Right atrium auricular region (tissue), 2 donors: ENCODE measurements at places on chromosomes 11 and 22.

- H3K4me3 ChIP-seq, result no peak overlapping the region
- no peaks in the 10 kb centered on the region for H3K36me3 ChIP-seq
- H3K4me1 ChIP-seq, result no peaks in the 10 kb centered on the region
- no peaks in the 10 kb centered on the region for H3K27me3 ChIP-seq
- peak; percentile 28 for DNase-seq
Measured at GRCh38 chr22:19832476-19833108, 22.1 kb downstream of the GNB1L start.

DNA sequence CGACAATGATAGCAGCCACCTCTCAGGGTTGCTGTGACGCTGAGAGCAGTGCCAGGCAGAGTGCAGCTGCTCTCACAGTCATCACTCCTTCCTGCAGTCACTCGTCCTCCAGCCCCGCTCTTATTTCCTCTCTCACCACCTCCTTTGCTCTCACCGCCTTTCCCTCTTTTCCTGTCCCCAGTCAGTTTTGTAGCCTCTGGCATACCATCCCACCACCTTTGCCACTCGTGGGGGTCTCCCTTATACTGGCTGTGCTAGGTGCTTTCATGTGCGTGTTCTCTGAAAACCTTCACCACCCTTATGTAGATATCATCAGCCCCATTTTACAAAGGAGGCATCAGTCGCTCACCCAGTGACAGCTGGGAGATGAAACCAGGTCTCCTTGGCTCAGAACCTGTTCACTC is 19.3 kb upstream of the ST3GAL4 start:
- no peaks in the 10 kb centered on the region for H3K27me3 ChIP-seq
- peak overlapping the region; percentile 17 for H3K27ac ChIP-seq
- no peak overlapping the region for H3K4me3 ChIP-seq
- no peaks in the 10 kb centered on the region for H3K4me1 ChIP-seq
- no peaks in the 10 kb centered on the region for H3K36me3 ChIP-seq

- H3K27me3 ChIP-seq, result no peaks in the 10 kb centered on the region
- H3K4me1 ChIP-seq, result no peaks in the 10 kb centered on the region
- no peak for DNase-seq
- H3K36me3 ChIP-seq, result peaks cover 88% of the 10 kb centered on the region
Measured at GRCh38 chr11:68798221-68798813, 43.4 kb downstream of the CPT1A start.

DNA sequence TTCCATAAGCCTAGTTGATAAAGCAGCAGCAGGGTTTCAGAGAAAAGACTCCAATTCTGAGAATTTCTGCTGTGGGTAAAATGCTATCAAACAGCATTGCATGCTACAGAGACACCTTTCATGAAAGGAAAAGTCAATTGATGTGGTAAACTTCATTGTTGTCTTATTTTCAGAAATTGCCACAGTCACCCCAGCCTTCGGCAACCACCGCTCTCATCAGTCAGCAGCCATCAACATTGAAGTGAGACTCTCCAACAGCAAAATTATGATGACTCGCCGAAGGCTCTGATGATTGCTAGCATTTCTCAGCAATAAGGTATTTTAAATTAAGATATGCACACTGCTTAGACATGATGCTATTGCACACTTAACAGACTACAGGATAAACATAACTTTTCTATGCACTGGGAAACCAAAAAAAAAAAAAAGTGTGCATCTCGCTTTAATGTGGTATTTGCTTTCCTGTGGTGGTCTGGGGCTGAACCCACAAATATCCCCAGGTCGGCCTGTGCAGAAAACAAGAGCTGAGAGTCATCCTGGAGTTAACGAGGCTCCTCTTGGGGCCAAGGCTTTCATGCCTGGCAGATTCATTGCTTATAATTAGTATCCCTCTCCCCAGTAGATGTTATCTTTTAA is 192.1 kb downstream of the CTTN start:
- no peak overlapping the region for H3K27ac ChIP-seq
- H3K4me1 ChIP-seq, result no peaks in the 10 kb centered on the region
- DNase-seq, result no peak
- H3K36me3 ChIP-seq, result no peaks in the 10 kb centered on the region
- H3K27me3 ChIP-seq, result no peaks in the 10 kb centered on the region
- no peak overlapping the region for H3K4me3 ChIP-seq

DNA sequence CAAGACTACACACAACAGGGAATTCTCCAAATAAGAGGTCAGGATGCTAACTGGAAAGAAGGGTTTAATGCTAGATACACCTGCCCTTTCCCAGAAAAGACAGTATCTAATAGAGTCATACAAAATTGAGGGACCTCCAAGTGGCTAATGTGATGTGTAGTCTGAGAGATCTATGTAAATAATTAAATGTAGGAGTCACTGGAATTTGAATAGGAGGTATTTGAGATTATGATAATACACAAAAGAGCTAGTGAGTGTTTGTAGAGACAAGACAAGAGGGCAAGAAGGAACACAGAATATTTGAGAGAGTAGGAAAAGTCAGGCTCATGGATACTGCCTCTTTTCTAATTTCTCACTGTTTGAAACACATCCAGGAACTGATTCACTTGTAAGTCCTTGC is 15.5 kb upstream of the INSC start:
- no peaks in the 10 kb centered on the region for H3K4me1 ChIP-seq
- no peaks in the 10 kb centered on the region for H3K36me3 ChIP-seq
- DNase-seq, result no peak
- H3K27ac ChIP-seq, result no peak overlapping the region
- H3K4me3 ChIP-seq, result no peak overlapping the region
- no peaks in the 10 kb centered on the region for H3K27me3 ChIP-seq

DNA sequence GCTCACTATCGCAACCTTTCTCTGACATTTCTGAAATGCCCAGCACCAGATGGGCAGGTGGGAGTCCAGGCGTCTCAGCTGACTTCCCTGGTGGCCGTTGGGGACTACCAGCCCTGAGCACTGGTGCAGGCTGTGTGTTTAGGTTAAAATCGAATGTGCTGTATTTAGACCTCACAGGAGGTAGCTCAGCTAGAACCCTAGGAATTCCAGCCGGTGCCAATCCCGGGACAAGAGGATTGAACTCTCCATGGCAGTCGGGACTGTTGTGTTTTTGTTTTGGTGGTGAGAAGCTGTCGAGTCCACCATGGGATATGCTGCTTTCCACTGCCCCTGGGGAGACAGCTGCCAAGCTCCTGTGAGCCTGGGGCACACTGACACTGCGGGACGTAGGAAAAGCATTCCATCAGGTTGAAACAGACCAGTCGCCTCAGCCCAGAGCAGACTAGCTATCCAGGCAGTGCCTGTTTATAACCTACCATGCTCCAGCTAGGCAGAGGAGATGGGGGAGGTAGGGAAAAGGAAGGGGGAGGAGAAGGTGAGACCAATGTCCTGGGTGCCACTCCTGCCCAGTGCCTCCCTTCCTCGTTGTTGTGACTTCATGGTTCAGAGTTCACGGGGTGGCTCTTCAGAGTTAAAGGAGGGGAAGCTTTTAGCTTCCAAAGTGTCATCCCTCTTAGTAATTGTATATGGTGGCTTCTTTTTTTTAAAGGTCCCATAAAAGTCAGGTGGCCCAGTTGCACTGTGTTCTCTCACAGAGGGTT is 53.0 kb downstream of the MICAL2 start:
- no peaks in the 10 kb centered on the region for H3K27me3 ChIP-seq
- peaks cover 9% of the 10 kb centered on the region for H3K36me3 ChIP-seq
- no peaks in the 10 kb centered on the region for H3K4me1 ChIP-seq
- DNase-seq, result peak; percentile 70
- no peak overlapping the region for H3K4me3 ChIP-seq

GRCh38 chr11:118437208-118438125 is 1.2 kb downstream of the KMT2A start:
- peak overlapping the region; percentile 99 for H3K4me3 ChIP-seq
- no peaks in the 10 kb centered on the region for H3K27me3 ChIP-seq
- DNase-seq, result no peak
- H3K36me3 ChIP-seq, result no peaks in the 10 kb centered on the region

GRCh38 chr22:46914916-46915894 is 152.8 kb downstream of the TBC1D22A start:
- no peaks in the 10 kb centered on the region for H3K4me1 ChIP-seq
- H3K27me3 ChIP-seq, result no peaks in the 10 kb centered on the region
- no peak overlapping the region for H3K27ac ChIP-seq
- no peak overlapping the region for H3K4me3 ChIP-seq

DNA sequence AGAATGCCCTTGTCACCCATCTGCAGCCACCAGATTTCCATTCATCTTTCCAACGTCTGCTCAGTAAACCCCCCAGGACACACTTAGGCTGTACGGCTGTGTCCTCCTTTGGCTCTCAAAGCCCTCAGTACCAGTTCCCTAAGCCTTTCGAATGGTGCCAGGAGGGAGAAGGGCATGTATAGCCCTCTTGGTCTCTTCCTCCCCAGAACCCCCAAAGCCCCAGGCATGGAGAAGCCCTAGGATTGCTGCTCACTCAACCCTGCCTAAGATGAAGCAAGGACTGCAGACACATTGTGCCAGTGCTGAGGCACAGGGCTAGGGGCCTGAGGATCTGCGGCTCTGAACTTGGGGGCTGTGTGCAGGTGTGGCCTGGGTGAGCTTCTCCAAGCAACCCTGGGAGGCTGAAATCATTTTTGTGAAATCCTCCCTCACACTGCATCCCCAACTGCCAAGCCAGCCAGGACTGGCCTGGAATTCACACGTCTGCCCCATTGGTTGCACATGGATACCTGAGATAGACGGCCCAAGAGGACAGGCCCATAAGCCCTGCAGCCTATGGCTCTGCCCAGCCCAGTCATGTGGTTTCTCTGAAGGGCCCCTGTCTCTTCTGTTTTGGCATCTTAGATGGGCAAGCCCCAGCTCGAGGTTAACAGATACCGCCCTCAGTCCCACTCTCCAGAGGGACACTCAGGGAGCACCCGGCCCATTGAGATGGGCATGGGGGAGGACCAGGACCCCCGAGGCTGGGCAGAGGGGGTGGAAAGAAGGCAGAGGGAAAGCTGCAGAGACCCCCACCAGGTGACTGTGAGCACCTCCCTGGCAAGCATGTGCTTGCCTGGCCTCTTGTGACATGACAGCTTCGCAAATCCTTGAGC is 34.0 kb downstream of the KCNQ1OT1 start:
- H3K4me1 ChIP-seq, result no peaks in the 10 kb centered on the region
- H3K27me3 ChIP-seq, result no peaks in the 10 kb centered on the region
- DNase-seq, result peak; percentile 40
- no peak overlapping the region for H3K27ac ChIP-seq
- no peaks in the 10 kb centered on the region for H3K36me3 ChIP-seq
- no peak overlapping the region for H3K4me3 ChIP-seq

GRCh38 chr11:35106595-35106994 is 32.4 kb upstream of the CD44 start:
- H3K27me3 ChIP-seq, result no peaks in the 10 kb centered on the region
- H3K4me1 ChIP-seq, result no peaks in the 10 kb centered on the region

DNA sequence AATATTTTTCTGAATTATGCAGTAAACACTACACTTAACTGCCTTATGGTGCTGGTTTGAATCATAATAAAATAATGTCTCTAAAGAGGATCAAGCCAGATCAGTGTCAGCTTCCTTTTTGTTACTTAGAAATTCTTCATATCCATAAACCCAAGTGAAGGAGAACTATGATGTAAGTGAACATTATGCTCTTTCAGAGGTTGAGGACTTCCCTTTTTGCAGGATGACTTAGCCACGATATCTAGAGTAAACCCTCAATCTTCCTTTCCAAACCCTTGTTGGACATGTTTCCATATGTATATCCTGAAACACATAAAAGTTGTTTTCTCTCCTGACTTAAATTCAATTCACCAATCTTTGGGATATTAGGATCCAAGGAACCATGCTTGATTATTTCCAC is 19.1 kb downstream of the OR8D1 start:
- DNase-seq, result no peak
- H3K4me3 ChIP-seq, result no peak overlapping the region
- H3K36me3 ChIP-seq, result no peaks in the 10 kb centered on the region
- H3K27me3 ChIP-seq, result no peaks in the 10 kb centered on the region
- H3K4me1 ChIP-seq, result no peaks in the 10 kb centered on the region

- no peaks in the 10 kb centered on the region for H3K4me1 ChIP-seq
- H3K27ac ChIP-seq, result no peak overlapping the region
- H3K27me3 ChIP-seq, result no peaks in the 10 kb centered on the region
- H3K36me3 ChIP-seq, result no peaks in the 10 kb centered on the region
- DNase-seq, result no peak
- H3K4me3 ChIP-seq, result no peak overlapping the region
Measured at GRCh38 chr11:91188484-91188883, 965.6 kb upstream of the CHORDC1 start.

DNA sequence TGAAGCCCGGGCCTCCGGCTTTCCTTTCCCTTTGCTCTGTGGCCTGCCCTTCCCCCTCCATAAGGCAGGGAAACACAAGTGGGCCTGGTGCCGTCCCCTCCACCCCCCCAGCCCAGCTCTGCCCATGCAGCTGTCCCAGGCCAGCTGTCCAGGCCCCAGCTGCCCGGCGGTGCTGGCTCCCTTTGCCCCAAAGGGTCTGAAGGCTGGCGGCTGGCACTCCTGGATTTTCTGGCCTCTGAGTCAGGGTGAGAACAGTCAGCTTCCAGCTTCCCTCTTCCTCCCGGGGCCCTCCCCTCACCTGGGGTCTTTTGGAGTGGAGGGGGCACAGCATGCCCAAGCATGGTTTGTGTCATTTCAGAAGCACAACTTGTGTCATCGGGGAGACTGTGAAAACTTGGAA is 27.8 kb downstream of the CD82 start:
- peaks cover 47% of the 10 kb centered on the region for H3K4me1 ChIP-seq
- H3K36me3 ChIP-seq, result no peaks in the 10 kb centered on the region
- no peak overlapping the region for H3K27ac ChIP-seq
- H3K4me3 ChIP-seq, result no peak overlapping the region
- no peak for DNase-seq

- H3K27ac ChIP-seq, result peak overlapping the region; percentile 91
- peak overlapping the region; percentile 60 for H3K4me3 ChIP-seq
- no peaks in the 10 kb centered on the region for H3K36me3 ChIP-seq
- peak; percentile 63 for DNase-seq
Measured at GRCh38 chr11:93541884-93542810, 1.0 kb downstream of the SMCO4 start.

DNA sequence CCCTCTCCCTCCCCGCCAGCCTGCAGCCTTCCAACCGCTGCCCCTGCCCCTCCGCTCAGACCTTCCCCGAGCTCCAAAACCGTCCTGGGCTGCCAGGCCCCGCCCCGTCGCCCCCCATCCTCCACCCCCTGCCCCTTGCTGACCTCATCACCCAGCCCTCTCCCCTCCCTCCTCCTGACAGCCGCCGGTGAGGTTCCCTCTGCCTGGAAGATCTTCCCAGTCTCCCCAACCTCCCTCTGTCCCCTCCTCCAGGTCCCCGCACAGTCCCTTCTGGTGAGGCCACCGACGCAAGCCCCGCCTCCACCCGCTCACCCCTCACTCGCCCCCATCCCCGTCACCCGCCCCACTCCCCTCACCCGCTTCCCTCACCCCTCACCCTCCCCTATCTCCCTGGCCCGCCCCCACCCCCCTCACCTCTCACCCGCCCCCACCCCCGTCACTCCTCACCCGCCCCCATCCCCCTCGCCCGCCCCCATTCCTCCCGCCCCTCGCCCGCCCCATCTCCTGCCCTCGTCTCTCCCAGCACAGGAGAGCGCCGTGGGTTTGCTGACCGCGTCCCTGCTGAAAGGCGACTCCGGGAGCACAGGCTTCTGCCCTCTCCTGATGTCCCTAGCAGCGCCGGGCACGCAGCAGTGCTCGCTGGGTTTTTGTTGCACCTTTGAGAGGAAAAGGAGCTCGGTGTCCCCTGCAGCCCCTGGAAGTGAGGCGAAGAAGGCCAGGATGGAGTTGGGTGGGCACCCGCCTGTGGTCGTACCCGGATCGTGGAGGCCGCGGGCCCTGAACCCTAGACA is 16.4 kb upstream of the UPK3A start:
- H3K36me3 ChIP-seq, result no peaks in the 10 kb centered on the region
- peak overlapping the region; percentile 27 for H3K27ac ChIP-seq
- H3K4me3 ChIP-seq, result peak overlapping the region; percentile 59
- H3K27me3 ChIP-seq, result no peaks in the 10 kb centered on the region
- no peak for DNase-seq
